A673 (cell line): ENCODE measurements at places on chromosomes 16 and 17. TPM values are rescaled to one million over a fixed set of nuclear protein-coding genes. Genes with fewer than 3 reads are reported as not detected.

The SRCIN1 gene
- 1.6 and 3.5 TPM in 2 replicates for total RNA-seq

The AOC2 gene
- 1.2 and 1.4 TPM in 2 replicates for total RNA-seq

The SPNS3 gene
- total RNA-seq, result not detected in 2 replicates

The TP53TG3 gene
- total RNA-seq, result not detected in 2 replicates

The NAA60 gene
- total RNA-seq, result 39.4 and 40.7 TPM in 2 replicates

The RNF222 gene
- not detected in 2 replicates for total RNA-seq

The TMIGD1 gene
- not detected in 2 replicates for total RNA-seq

The FN3K gene
- total RNA-seq, result 6.7 and 8.0 TPM in 2 replicates

The CACNA1G gene
- 7.1 and 10.8 TPM in 2 replicates for total RNA-seq

The ADAD2 gene
- total RNA-seq, result not detected in 2 replicates

The DNAH3 gene
- total RNA-seq, result 0.02 TPM in 1 of 2 replicates, not detected in the other

The OR4D1 gene
- total RNA-seq, result not detected in 2 replicates

The DPEP3 gene
- not detected in 2 replicates for total RNA-seq

The BRIP1 gene
- total RNA-seq, result 30.2 and 35.3 TPM in 2 replicates

The APOH gene
- total RNA-seq, result 0.44 and 1.4 TPM in 2 replicates

The NXPH3 gene
- 0.21 and 0.46 TPM in 2 replicates for total RNA-seq

The EVI2A gene
- total RNA-seq, result not detected in 2 replicates

The USP43 gene
- total RNA-seq, result 0.26 and 0.34 TPM in 2 replicates
